Muscle of leg (tissue), 16 donors: ENCODE measurements at places on chromosomes 11 and 22. TPM values are rescaled to one million over a fixed set of nuclear protein-coding genes. Genes with fewer than 3 reads are reported as not detected.

DNA sequence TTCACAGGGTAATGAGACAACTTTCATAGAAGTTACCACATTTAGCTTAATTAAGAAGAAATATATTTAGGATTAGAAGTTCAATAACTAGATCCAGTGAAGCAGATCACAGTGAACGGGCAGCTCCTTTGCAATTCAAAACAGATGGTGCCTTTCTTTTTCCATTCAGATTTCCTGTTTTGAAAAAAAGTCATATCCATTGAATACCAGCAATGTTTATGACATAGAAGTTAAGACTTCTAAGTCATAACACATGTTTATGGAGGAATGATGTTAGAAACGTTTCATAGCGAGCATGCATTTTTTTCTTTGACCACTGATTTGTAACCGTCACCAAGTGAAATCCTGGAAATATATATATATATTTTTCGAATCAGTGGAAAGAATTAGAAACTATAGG, 24.7 kb downstream of the LUZP2 start:
- DNase-seq: no peak

PACSIN2 gene
- 30.3 TPM for polyA plus RNA-seq

NEFH gene
- polyA plus RNA-seq: 2.3 TPM

DNA sequence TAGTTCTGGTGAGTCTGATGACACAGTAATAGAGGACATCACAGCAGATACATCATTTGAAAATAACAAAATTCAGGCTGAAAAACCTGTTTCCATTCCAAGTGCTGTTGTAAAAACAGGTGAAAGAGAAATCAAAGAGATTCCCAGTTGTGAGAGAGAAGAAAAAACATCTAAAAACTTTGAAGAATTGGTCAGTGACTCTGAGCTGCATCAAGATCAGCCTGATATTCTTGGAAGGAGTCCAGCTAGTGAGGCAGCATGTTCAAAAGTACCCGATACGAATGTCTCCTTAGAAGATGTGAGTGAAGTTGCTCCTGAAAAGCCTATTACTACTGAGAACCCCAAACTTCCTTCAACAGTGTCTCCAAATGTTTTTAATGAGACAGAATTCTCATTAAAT, 38.7 kb downstream of the RTN3 start:
- DNase-seq: no peak

ABCG4 gene
- polyA plus RNA-seq: 0.20 TPM

DNA sequence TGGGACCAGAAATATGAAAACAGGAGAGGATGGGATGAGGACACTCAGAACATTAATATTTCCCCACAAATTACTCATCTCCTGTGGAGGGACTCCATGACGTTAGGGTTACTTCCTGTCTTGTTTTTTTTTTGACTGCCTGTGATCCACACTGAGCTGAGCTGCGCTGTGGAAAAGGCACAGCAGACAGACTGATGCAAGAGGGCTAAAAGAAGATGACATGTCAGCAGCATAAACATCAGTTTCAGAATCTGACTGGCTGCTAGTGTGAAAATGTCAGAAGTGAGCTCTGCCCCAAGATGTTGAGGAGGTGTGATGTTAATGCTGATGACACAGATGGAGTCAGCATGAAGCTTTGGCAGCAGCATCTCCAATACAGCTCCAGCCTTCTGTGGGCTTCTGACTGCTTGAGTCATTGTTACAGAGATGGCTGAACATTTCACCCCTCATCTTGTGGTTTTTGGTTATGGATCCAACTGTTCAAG, 286.8 kb downstream of the BLID start:
- peak; percentile 61 for DNase-seq

DNA sequence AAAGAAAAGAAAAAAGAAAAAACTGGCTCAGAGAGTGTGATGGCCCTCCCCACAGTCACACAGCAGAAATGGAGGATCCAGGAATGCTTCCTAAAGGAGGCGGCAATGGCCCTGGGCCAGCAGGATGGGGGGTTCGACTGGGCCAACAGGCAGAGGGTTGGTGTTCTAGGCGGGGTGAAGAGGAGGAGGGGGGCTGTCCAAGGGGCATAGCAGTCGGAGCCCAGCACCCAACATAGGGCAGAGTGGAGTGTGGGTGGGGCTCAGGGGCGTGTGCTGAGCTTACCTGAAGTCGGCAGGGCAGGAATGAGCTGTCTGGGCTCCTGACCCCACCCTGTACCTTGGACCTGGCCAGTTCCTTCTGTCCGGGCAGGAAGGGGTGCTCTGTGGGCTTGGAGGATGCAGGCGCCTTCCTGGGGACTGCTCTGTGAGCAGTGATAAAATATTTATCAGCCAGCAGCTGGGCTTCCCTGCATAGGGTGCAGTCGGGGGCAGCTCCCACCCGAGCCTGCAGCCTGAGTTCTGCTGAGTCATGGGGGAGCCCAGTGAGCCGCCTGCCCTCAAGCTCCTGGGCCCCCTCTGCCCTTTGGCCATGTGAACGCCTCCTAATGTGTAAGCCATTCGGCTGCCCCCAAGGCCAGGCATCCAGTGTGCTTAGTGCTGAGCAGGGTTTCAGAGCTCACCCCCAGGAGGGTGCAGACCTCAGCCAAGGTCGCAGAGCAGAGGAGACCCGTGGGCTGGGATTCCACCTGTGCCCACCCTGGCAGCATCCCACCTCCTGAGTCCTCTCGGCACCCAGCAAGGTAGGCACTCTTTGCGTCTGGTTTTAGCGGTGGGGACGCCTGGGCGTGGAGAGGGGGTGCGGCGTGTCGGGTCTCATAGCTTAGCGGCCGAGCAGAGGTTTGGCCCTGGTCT, 25.3 kb upstream of the PRR5 start:
- no peak for DNase-seq

GRCh38 chr11:117180661-117181585, 2.4 kb downstream of the SIDT2 start:
- peak; percentile 60 for DNase-seq

GRCh38 chr11:16799221-16799620, 60.8 kb downstream of the C11orf58 start:
- no peak for DNase-seq

RAPSN gene
- 99.5 TPM for polyA plus RNA-seq

DNA sequence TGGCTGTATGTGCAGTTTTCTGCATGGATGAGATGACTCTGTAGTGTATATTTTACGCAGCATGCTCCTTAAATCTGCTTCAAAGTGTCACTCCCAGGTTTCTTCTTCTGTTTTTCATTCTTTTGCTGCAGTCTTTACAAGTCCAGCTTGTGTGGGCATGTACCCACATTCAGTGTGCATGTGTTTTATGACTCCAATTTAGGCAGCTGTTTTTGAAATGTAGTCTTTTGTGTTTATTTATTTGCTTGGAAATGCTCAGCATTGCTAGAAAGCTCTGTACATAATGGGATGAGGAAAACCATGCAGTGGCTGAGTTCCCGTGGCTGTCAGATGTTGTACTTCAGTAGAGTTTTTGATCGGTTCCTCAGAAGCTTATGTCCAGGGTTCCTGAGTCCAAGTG, 138.5 kb downstream of the ARHGAP42 start:
- peak; percentile 61 for DNase-seq

GRCh38 chr11:32034680-32035079, 56.2 kb upstream of the RCN1 start:
- DNase-seq: no peak

NXPE4 gene
- polyA plus RNA-seq: not detected

TBX10 gene
- not detected for polyA plus RNA-seq

- DNase-seq: peak; percentile 72
Measured at GRCh38 chr11:82733444-82734119, at the start of gene FAM181B. Gene FAM181B, minus strand, starts transcription at chr11:82733864. Its CDS starts 135 bp downstream, at chr11:82733729.

GRCh38 chr11:57597916-57598830, 688 bp downstream of the SERPING1 start:
- peak; percentile 95 for DNase-seq

NXPE2 gene
- polyA plus RNA-seq: 0.13 TPM

DNA sequence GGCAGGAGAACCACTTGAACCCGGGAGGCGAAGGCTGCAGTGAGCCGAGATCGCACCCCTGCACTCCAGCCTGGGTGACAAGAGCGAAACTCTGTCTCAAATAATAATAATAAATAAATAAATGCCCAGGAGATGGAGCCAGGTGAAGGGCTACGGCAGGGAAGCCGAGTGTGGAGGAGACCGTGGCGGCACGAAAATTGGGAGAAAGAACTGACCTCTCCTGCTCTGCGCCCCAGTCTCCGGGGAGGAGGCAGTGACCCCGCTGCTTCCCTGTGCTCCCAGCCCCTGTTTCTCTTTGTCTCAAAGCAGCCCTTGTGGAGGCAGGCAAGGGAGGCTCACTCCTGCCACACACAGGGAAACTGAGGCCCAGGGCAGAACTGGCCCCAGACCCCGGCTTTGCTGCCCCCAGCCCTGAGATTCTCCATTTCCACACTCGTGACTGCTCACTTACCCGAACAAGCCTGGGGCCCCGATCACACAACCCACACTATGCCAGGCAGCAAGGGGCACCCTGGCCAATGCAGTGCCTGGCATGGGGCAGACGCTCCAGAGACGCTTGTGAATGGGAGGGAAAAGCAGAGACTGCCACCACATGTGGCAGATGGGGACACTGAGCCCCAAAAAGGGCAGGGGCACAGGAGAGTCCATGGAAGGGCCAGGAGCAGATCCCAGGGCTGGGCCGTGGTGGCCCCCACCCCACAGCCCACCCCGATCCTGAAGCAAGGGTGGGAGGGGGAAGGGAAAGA, 80.4 kb upstream of the PRR5 start:
- no peak for DNase-seq

- DNase-seq: no peak
Measured at GRCh38 chr11:75663808-75664207, 5.0 kb downstream of the MAP6 start.

DNA sequence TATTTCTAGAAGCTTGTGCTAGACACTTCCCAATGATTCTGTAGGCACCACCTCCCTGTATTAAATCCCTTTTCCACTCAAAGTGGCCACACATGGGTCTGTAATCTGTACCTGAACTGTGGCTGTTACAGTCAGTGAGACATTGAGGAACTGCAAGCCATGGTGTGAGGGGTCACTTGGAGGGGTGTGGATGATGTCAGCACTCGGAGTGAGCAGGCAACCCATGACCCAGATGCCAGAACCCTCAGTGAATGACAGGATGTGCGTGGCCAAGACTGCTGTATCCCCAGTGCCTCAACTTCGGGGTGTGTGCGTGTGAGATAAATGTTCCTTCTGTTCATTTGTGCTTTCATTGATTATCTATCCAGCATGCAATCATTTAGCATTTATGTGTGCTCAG, 14.7 kb upstream of the SHANK3 start:
- no peak for DNase-seq

NTM gene
- polyA plus RNA-seq: 21.0 TPM

- DNase-seq: no peak
Measured at GRCh38 chr11:133835593-133836548, 9.4 kb downstream of the SPATA19 start.

CD6 gene
- polyA plus RNA-seq: 0.32 TPM

GRCh38 chr11:120132645-120133185, 5.2 kb downstream of the TRIM29 start:
- no peak for DNase-seq

DNA sequence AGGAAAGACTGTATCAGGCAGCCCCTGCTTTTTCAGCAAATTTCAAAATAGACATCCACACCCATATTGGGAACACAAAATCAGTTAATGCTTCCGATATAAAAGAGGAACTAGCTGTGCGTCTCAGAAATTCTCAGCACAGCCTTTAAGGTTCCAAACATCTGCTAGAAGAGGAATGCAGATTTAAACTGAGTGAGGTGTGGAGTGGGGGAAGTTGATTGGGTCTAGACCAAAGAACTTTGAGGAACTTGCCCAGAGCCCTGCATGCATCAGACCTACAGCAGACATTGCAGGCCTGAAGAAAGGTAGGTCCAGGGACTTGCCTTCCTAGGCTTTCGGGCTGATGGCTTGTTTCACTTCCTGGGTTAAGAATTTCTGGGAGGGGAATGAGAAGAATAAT, at the start of gene MS4A4A:
Gene MS4A4A (plus strand): TSS at position 255 of the 400 bp plus-strand sequence. CDS start 10 bp downstream, at position 265.
- DNase-seq: peak; percentile 70

DNA sequence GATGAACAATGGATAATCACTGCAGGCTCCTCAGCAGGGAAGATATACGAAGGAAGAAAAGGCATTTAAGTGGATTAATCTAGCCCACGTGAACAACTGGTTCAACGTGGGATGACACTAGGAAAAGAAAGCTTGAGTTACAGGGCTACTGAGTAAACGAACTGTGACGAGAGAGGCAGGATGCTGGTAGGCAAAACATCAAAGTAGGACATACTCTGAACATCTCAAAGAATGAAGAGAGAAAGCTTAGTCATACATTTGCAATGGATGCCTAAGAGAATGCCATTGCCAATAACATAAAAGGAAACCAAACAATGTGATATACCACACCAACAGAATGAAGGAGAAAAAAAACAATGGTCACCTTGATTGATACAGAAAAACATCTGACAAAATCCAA, 12.9 kb downstream of the USP28 start:
- DNase-seq: no peak

DNA sequence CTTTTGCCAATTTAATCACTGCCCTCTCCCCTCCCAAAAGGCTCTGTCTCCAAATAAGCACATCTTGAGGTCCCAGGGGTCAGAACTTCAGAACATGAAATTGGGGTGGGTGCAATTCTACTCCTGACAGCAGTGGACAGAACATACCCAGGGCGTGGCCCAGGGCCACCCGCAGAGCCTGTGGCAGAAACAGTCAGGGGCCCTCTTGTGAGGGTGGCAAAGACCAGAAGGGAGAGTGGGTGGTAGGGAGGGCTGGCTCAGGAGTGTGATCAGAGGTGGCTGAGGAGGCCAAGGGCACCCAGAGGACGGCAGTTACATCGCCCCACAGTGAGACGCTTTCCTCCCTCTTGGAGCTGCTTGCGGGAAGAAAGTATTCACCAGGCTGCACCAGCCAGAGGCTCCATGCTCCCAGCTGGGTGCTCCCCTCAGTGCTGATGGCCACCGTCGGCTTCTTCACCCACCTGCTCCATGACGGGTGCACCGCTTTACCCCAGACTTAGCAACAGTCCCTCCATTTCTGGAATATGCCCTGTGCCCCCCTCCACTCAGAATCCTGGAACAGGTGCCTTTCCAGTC, 1388.0 kb downstream of the BRD1 start:
- no peak for DNase-seq

MOV10L1 gene
- 0.39 TPM for polyA plus RNA-seq

THRSP gene
- polyA plus RNA-seq: 0.15 TPM

GRCh38 chr11:2452321-2453012, 7.7 kb downstream of the KCNQ1 start:
- peak; percentile 74 for DNase-seq

DNA sequence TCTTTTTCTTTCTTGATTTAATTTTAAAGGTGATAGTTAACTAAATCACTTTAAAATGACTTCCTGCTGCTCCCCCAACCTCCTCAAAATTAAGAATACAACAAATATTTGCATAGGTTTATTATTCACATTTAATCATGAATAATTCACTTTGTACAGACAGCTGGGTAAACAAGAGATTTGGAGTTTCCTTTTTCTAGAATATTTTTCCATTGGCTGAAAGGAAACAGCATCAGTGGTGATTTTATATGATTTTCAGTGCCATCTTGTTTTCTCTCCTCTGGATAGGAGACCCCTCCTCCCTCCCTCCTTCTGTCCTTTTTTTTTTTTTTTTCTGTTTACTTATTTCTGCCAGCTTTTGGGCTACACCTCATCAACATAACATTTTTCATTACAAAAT, 60.5 kb downstream of the LIF start:
- no peak for DNase-seq

DNA sequence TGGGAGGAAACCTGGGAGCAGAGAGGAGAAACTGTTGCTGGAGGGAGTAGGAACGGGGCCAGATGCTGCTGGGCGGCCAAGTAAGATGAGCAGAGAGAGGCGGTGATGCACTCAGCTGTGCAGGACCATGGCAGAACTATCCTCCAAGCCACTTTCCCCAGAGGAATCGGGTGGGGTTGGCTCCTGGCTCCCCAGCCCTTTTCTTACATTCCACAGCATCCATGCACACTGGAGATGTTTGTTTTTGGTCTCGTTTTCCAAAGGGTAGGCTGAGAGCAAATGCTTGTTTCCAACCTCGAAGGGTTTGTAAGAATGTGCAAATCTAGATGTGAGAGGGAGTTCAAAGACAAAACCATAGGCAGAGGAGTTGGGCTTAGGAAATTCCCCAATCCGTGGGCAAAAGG, 73.2 kb downstream of the DBX1 start:
- no peak for DNase-seq
